ENCODE measurements at places on chromosomes 6 and 20.

GRCh38 chr20:18279242-18279641 lies 9.1 kb upstream of the ZNF133 start:
- no peak for DNase-seq

- DNase-seq: no peak
Measured at GRCh38 chr6:147823936-147824335, 315.4 kb downstream of the SAMD5 start.

DNA sequence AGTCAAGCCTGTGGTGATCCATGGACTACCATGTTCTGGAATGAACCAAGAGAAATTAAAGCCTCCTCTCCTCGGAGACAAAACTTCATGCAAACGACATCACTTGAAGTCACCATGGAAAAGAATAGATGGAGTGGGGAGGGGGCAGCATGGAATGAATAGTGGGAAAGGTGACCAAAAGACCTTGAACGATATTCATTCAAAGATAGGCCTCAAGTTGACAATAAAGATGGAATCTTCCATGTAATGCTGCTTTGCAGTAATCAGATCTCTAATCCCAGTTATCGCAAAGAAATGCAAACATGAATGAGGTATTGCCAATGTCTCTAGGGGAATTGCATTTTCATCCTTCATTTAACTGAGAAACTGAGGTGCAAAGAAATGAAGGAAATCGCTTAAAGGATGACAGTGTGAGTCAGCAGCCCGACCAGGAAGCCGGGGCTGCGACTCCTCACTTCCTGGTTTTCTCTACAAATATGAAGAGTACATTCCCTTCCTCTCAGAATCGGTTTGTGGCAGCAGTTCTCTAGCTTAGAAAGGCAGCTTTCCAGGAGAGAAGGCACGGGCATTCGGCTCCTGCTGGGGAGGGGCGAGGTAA lies 65.6 kb upstream of the RREB1 start:
- DNase-seq: no peak

DNA sequence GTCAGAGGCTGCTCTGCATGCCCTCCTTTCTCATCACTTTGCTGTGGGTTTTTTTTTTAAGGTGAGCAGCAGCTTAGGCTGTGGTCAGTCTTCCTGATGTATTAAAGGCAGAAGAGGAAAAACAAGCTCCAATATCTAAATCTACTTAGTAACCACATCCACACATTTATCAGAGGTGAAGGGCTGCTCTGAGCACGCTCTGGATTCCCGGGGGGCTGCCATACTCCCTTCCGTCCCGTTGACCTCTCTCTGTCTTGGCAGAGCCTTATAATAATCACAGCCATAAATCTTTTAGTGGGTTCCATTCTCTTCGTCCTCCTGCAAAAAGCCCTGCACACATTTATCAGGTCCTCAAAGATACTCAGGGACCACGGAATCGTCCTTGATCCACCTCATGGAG lies 2.7 kb upstream of the LEMD2 start:
- DNase-seq: no peak

- DNase-seq: no peak
Measured at GRCh38 chr6:137977814-137978213, 110.8 kb downstream of the TNFAIP3 start.

GRCh38 chr20:58310291-58310782 lies 822 bp downstream of the RAB22A start:
- peak; percentile 41 for DNase-seq

DNA sequence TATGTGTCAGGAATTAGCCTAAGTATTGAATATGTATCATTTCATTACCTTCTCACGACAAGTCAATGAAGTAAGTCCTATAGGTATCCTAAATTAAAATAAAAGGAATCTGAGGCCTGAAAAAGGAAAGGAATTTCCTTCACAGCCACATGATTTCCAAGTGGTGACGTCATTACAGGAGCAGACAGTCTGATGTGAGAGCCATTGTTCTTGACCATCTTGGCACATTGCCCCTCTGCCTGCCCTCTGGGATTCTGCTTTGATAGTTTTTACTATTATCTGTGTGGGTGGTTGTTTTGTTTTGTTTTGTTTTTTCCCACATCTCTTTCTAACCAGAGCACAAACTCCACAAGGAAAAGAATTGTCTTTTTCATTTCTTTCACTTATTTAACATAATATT lies 219.8 kb upstream of the UFL1 start:
- DNase-seq: no peak

Measured in SJSA1 (cell line).